Tongue (tissue), 3 donors: ENCODE measurements at places on chromosomes 5 and 9. TPM values are rescaled to one million over a fixed set of nuclear protein-coding genes. Genes with fewer than 3 reads are reported as not detected.

- DNase-seq: no peak
Observed at GRCh38 chr9:69745716-69746437, 13.9 kb downstream of the PTAR1 start.

DNA sequence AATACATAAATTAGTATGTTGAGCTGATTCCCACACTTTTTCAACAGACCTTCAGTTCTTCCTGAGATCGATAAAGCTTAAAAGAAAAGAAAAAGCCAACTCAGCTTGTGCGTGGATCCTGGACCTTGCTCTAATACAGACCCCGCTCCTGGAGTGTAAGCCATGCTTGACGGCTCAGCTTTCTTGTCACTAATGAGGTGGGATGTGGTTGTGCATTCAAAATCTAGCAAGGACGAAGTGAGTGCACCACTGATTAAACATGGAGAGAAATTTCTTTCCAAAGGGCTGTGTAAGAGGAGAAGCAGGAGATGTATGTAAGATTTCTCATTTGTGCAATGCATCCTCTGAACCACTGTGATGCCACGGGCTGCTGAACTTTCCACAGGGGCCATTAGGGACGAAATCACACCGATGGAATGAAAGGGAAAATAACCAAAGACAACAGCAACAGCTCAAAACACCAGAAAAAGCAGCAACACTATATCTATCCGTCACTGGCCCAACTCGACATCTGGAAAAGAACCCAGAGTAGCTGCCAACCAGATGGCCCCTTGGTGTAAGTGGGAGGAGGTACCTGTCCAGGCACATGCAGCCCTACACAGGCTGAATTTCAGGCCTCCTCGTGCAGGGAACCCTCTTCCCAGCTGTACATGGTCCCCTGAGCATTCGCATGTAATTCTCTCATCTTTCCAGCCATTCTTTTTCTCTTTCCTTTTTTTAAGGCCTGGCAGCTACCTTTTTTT lies 178.9 kb downstream of the SREK1 start:
- DNase-seq: no peak

DNA sequence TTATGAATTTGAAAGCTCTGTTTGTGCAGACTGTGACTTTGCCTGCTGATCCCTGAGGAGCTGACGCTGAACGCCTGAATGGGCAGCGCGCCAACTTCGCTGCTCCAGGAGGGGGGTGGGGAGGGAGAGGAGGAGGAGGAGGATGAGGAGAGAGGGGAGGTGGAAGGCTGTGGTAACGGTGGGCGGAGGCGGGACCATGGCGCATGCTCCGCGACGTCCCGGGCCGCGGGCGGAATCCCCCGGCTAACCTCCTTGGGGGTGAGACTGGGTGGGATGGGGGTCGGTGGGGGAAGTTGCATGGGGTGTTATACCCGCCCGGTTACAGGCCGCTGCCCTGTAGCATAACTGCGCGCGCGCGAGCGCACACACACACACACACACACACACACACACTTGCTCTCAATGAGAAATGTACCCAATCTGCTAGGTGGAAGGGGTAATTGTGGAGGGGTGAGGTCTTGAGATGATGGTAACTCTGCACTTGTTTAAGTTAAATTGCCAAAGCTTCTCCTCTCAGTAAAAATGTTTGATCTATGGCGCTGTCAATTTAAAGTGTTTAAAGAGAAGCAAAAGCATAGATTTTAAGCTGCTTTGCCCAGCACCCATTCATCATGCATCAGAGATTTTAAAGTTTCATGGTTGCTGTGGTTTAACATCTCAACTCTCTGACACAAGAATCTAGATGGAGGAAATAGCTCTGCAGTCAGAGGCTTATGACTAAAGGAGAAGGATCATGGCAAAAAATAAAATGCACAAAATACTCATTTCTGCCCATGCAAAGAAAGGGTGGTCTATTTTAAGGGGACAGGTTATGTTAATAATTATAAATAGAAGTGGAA lies 76.6 kb upstream of the TBCA start:
- peak; percentile 86 for DNase-seq

DNA sequence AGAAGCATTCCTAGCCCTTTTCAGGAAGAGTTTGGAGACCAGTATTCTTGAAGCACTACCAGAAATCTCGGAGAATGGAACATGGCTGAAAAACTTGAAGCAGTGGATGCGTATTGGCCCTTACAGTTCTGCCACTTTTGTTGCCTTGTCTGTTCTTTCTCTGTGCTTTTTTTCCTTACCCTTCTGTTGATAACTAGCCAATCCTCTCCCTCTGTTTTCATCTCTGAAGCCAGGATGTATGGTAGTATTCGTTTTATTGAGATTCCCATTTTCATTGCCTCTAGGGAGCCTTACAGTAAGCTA lies 564 bp upstream of the CCNH start:
- DNase-seq: no peak

GRCh38 chr5:133400120-133400519 lies 212.2 kb downstream of the FSTL4 start:
- no peak for DNase-seq

- no peak for DNase-seq
Observed at GRCh38 chr5:132669966-132670882, 3.6 kb upstream of the IL4 start.

DNA sequence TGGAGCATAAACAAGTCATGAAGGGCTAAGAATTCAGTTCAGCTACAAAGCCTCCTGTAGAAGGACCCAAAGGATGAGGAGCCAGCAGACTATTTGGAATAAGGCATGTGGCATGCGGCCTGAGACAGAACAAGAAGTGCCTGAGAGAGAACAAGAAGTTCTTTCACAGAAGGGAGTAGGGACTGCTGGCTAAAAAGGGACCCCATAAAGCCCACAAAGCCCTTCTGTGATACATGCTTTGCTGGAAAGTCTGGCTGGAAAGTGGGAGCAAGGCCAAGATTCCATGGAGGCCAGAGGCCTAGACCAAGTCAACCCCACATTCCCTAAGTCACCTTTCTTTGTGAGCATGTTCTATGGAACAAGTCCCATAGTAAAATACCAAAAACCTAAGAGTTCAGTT lies 35.9 kb upstream of the UBAP2 start:
- peak; percentile 80 for DNase-seq

GRCh38 chr9:98482226-98482625 lies 226.5 kb downstream of the GABBR2 start:
- DNase-seq: no peak

SH3PXD2B gene
- 24.0 TPM for total RNA-seq

DNA sequence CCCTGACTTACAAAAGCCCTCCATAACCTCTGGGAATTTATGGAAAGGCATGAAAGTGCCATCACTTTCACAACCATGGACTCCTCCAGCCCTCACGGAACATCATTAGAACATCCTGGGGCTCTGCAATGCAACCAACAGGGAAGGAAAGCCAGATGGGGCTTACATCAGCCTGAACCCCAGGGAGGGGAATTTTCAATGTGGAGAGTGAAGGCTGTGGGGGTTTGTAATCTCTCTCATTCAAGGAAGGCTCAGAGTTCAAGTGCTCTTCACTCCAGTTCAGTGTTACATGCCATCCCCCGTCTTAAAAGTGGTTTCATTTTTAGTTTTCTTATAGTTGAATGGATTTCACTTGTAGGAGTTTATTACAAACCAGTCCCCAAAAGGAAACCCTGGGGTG lies 5.7 kb downstream of the SPRY4 start:
- no peak for DNase-seq

DNA sequence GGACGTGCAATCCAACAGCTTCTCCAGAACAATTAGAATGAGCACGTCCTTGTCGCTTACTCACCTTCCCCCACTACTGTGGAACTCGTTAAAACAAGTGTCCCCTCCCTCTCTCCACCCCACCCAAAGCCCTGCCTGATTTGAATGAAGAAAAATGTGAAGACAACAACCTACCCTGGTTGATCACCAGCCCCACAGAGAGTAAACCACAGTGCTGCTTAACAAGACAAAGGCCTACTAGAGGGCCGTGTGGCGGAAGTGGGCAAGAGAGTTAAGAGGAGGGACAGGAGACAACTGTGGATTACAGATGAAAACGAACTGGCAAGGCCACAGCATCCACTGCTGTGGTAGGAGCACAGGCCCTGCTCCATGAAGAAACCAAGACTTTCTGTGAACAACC lies 51.1 kb downstream of the CDK5RAP2 start:
- no peak for DNase-seq

GRCh38 chr9:88651682-88652633 lies 117.0 kb downstream of the NXNL2 start:
- peak; percentile 76 for DNase-seq

DNA sequence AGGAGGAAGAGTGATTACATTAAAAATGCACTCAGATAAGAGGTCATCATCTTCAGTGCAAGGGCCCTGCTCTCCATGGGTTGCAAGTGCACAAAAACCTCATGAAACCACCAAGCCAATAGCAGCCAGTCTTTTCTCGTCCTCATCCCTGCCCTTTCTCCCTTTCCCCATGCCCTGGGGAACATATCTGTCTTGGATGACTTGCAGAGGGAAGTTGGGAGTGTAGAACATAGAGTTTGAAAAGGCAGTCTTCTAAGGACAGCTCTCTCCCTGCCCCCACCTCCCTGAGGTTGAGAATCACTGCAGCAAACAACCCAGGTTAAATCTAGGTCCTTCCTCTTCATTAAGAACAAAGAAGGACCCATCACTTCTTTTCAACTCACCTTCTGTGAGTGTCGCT lies 22.0 kb downstream of the DDX31 start:
- DNase-seq: no peak

DNA sequence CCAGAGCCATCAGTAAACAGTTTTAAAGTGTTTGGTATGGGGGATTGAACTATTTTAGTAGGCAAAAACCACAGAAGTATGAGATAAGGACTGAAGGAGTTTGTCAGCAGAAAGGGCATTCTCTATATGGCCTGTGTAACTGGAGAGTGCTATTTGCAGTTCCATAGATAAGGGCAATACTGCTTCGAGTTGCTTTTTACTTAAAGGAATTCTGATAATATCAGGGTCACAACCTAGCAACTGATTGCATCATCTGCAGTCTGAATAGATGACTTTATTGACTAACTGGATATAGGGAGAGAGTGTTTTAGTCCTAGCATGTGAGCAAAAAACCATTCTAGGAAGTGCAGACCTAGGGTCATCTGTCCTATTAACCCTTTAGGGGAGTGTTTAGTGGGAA lies 645.2 kb upstream of the PTPRD start:
- DNase-seq: no peak

DNA sequence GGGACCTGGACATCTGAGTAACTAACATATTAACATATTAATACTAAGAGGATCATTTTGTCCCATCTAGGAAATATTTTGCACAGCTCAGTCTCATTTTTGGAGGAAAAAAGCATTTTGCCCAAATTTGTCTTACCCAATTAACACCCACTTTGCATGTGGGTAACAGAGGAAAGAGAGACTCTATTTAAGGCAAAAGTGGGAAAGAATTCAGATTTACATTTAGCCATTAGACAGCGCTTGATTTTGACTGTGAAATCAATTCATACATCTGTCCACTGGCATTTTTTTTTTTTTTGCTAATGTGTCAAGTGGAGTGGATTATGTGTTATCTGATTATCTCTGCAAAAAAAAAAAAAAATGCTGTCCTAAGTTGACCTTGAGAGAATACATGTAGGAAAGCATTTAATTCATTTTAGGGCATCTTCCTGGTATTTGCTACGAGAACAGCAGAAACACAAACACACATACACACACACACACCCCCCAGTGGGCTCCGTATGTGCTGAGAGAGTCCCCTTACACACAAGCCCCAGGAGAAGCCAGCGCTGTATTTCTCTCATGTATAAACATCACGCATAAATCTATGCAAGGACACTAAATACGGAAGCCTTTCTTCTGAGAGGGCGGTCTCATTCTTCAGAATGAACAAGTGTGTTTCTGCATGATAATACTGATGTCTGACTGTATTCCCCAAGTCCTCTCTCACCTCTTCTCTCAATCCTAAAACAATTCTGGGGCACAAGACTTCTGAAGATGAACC lies 202.0 kb upstream of the KLF9 start:
- DNase-seq: no peak

GRCh38 chr9:85662573-85662972 lies 79.2 kb downstream of the AGTPBP1 start:
- no peak for DNase-seq

- DNase-seq: no peak
Observed at GRCh38 chr9:32344551-32345182, 39.8 kb upstream of the ACO1 start.

- DNase-seq: no peak
Observed at GRCh38 chr5:159241946-159242552, 21.0 kb upstream of the UBLCP1 start.

PPP1R26 gene
- 19.5 TPM for total RNA-seq

CD274 gene
- total RNA-seq: 4.1 TPM

DNA sequence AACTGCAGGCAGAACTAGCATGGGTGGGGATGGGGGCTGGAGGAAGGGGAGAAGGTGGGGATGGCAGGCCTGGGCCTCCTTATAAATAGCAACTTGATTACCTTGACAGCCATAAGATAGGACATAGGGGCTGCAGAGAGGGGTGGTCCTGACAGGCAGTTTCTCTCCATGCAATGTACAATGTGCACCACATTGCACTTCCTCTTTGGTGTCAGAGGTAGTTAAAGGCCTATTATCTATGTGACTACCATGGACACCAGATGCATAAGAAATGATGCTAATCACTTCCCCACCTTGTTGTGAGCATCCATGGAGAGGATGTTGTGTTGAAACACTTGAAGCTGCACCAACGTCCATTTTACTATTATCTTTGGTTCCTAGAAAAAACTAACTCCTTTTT lies 20.2 kb upstream of the SUB1 start:
- no peak for DNase-seq

- peak; percentile 20 for DNase-seq
Observed at GRCh38 chr5:25029004-25029403, 384.2 kb upstream of the CDH10 start.

ZBTB34 gene
- total RNA-seq: 17.6 TPM

IRX1 gene
- total RNA-seq: 1.6 TPM

GRCh38 chr5:115440782-115441451 lies 103.7 kb downstream of the FEM1C start:
- DNase-seq: no peak

PCDHA9 gene
- 0.10 TPM for total RNA-seq

DNA sequence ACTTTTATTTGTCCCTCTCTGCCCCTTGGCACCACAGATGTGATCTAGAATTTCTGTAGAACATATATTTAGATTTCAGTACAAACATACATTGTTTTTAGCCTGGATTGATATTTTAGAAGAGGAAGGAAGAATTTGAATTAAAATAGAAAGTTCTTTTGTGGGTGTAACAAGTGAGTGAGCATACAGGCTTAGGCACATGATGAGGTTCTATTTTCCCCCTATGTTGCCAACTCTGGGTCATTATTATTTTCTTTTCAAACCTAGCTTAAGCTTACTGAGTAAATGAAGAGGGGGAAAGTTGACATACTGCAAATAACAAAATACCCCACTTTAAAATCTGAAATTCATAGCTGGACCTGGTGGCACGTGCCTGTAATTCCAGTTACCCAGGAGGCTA lies 102.9 kb downstream of the GCNT1 start:
- no peak for DNase-seq

- no peak for DNase-seq
Observed at GRCh38 chr5:154143211-154143641, 47.3 kb upstream of the GALNT10 start.

LRRC70 gene
- 10.4 TPM for total RNA-seq

- DNase-seq: no peak
Observed at GRCh38 chr9:87699835-87700234, 26.1 kb upstream of the CTSL start.
